ENCODE measurements at places on chromosomes 11 and 22.

DNA sequence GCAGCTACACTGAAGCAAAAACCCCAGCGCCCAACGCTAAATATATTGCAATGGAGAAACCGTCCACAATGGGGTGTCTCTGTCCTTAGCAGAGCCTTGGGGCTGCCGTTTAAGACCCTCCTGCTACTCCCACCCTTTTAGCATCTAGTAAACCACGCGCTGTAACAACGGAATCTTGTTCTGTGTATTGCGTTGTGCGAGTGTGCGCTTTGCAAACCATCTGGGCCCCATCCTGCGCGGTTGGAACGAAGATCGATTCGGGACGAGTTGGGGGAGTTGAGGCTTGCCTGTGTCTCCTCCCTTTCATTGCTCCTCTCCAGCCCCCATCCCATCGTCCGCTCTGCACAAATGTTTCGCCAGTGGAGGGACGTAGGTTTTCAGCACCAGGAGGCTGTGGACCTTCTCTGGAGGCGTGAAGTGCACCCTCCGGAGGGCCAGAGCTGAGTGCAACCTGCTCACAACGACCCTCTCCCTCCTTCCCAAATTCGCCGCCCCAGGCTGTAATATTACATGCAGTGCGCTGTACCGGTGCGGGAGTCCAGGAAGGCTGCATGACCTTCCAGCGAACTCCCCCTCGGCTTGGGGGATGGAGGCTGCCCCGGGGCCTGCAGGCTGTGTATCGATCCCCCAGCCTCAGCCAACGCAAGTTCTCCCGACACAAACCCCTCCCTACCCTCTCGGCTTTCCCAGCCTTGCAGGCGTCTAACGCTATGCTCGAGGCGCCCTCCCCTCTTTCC is 1.6 kb upstream of the KMT2A start:
- DNase-seq, result no peak

DNA sequence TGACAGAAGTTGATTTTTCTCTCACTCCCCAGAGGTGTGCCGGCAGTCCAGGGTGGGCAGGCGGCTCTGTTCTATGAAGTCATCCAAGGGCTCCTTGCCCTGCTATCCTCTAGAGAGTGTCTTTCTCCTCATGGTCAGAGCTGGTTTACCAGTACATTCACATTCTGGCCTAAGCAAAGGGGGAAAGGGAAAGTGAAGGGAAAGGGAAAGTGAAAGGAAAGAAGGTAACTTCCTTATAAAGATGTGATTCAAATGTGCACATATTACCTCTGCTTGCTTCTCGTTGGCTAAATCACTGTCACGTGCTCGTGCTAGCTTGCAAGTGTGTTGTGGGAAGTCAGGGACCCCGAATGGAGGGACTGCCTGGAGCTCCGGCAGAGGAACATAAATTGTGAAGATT is 2.9 kb upstream of the HTATIP2 start:
- no peak for DNase-seq

DNA sequence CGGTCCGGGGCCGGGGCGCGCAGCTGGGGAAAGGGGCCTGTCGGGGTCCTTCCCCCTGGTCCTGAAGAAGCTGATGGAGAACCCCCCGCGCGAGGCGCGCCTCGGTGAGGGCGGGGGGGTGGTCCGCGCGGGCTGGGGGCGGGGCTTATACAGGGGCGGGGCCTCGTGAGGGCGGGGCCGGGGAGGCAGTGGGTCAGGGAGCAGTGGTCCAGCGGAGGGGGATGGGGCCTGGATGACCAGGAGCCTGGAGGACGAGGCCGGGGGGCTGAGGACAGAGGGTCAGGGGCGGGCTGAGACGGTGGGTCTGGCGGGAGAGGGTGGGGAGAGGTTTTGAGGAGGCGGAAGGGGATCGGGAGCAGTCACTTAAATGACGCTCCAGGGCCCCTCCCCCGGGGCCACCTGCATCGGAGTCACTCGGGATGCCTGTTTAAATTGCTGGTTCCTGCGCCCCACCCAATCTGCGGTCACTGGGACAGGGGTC is 396 bp downstream of the TEF start:
- no peak for DNase-seq

DNA sequence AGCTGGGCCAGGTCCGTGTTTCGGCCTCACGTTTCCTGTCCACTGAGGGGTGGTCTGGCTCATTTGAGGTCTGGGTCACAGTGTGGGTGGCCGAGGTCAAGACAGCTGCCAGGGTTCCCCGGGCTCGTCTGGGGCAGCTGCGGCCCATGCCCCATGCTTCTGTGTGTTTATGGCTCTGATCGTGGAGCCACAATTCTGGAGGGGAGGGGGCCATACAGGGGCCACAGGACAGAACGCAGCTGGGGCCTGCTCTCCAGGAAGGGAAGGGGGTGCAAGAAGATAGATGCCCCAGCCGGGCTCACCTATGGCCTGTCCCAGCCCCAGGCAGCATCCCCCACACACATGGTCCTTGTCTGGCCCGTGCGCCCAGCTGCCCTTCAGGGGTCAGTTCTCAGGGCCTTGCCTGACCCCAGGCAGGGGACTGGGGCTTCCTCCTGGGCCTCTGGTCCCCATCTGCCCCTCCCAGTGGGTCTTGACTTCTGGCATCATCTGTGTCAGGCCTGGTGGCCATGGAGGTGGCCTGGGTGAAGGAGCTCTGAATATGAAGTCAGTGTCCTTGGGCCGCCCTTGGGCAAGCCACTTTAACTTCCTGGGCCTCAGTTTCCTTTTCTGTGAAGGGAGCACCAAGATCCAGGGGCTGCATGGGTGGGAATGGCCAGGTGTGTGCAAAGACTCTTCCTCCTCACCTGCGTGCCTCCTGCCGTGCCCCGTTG is 8.4 kb downstream of the TSPAN32 start:
- DNase-seq, result no peak
